Glomerular endothelial cell (primary cell): ENCODE measurements at places on chromosomes 5 and 9. TPM values are rescaled to one million over a fixed set of nuclear protein-coding genes. Genes with fewer than 3 reads are reported as not detected.

GRCh38 chr5:176166427-176166826 is 71.8 kb upstream of the SIMC1 start:
- no peak for DNase-seq

DNA sequence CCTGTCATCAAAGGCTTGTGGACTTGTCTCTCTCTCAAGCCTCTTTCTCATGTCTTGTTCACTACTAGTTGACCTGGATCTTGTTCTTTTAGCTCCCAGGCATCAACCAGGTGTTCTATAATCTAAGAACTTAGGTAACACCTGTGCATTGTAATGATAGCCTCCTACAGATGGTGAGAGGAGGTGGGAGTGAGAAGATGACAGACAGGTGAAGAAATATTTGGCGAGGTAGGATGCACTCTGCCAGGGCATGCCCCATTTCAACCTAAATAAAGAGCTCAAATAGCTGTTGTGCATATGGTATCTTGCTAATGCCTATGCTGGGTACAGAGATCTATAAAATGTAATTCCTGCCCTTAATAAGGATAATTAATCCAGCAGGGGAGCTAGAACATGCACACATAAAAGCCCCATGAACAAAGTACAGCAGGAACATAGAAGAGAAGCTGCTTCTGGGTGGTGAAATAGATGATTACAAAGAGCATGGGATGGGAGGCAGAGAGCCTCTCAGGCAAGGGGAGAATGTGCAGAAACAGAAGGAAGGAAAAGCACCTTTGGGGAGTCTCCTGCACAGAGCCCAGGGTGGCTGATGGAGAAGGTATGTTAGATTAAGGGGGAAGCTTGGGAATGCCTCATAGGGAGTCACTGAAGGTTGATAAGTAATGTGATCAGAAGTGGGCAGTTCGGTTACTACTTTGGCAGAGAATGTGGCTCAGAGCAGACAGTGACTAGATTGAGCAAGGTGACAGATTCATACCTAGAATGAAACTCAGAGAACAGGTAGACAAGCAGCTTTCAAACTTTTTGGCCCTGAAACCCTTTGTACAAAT is 28.0 kb upstream of the PLIN2 start:
- no peak for DNase-seq

DNA sequence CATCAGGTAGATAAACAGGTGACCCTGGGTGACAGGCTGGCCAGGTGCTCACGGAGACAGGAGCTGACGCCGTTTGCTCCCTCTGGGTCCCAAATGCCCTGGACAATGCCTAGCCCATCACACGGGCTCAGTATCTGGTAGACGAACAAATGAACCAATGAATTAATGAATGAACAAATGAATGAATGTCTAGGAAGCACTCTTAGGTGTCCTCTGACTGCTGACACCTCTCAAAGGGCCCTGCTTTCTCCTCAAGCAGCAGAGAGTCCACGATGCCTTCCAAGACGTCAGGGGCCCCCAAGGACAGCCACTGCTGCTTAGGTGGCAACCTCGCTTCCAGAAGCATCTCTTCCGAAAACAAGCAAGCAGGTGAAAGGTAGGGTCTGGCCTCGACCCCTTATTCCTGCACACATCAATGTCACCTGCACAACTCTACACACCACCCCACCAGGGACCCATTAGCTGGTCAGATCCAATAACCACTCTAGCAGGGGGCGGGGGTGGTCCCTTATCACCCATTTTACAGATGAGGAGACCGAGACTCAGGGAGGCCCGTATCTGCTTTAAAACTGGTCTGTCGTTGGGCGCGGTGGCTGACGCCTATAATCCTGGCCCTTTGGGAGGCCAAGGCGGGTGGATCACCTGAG is 45.2 kb downstream of the VAV2 start:
- no peak for DNase-seq

- DNase-seq, result no peak
Measured at GRCh38 chr5:142433526-142434321, 108.9 kb upstream of the SPRY4 start.

DNA sequence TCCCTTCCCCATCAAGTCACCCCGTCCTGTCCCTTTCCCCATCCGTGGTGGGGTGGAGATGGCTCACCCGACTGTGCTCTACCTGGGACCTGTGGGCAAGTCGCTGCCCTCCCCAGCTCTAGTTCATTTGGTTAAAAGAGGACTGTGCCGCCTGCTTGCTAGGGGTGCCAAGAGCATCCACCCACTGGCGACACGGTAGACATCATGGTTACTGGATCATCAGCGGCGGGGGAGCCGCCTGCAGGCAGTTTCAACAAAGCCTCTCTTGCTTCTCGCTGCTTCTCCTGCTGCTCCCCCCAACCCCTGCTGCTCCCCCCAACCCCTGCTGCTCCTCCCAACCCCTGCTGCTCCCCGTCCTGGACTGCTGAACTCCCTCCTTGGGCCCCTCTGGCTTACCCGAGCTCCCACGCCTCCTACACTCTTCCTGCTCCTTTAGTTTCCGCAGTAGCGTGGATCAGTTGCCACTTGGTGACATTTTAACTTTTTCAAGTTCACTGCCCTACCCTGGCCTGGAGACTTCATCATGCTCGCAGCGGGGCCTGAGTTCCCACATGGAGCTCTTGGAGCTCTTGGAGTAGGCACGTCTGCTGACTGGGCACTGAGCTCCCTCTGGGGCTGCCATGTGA is 22.0 kb upstream of the SCGB3A1 start:
- no peak for DNase-seq

GRCh38 chr5:128572051-128572929 is 34.2 kb upstream of the FBN2 start:
- no peak for DNase-seq

DNA sequence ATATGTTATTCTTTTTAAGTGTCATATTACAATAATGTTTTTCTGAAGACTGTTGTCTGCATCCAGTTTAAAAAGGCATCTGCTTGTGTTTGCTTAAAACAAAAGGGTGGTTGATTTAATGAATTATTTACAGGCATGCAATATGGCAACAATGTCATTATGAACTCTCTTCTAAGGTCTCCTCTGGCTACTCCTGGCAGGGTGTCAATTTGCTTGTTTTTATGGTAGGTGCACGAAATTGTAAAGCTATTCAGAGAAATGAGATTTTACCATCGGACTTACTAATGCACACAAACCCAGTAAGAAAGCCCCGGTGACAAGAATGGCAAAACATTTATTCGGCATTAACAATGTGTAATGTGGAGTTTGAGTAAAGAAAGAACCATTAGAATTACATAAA is 539.8 kb upstream of the ZNF608 start:
- no peak for DNase-seq

Gene CEL
- 0.34 and 0.99 TPM in 2 replicates for total RNA-seq

- no peak for DNase-seq
Measured at GRCh38 chr9:2299843-2300205, 284.7 kb downstream of the SMARCA2 start.
